NCI-H748 treated with DMSO at 0.1 percent for 48 hours (cell line): ENCODE measurements at places on chromosomes 11 and 22.

DNA sequence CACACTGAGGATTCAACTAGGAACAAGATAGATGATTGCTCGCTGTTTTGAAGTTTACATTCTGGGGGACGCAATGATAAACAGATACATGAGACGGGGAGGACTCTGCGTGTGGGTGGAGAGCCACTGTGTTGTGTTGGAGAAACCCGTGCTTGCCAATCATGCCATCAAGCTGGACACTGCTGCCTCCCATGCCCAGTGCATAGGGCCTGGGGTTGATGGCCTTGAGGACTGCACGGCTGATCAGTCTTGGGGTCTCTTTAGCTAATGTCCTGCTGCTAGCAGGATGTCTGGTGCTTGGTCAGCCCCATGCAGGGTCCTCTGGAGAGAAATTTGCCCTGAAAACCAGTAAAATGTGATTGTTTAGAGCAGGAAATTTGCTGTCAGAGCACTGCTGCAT is 221.2 kb upstream of the B3GAT1 start:
- no peak for DNase-seq

DNA sequence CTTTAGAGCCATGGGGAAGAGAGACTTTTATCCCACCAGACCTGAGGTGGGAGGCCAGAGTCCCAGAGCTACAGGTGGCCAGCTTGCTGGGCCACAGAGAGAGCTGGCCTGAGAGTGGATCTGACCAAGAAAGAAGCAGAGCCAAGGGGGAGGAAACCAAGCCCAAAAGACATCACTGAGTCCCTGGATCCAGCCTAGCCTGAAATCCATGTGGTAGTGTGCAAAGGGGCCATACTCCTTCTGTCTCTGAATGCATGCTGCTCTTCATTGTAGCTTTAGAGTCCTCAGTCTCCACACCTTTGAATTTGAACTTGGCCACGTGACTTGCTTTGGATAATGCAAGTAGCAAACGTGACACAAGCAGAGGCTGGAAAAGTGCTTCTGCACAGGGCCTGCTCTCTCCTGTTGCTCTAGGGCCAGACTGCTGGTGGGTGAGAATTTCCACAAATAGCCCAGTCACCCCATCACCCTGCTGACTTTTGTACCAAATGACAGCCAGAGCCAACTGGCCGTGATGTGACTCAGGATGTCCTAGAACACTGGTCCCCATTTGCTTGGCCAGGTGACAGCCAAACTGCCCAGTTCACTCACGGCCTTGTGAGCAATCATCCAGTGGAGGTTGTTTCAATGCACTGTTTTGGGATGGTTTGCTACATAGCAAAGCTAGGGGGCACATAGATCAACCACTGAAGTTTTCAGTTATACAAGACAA is 93.6 kb downstream of the DHCR7 start:
- DNase-seq: no peak

DNA sequence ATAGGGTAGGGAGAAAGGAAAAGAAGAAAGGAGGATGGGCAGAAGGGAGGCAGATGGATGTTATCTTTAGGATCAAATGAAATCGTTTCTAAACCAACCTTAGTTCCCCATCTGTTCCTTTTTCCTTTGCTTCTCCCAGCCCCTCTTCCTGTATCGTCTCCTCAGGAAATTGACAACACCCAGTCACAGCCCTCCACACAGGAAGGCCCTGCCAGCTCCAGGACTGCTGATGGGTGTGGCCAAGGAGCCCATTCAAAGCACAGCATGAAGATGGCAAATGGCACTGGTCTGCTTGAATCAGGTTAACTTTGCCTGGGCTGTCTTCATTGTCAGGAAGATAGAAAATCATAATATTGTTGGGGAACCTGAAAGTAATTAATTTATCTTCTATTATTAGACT is 164.8 kb downstream of the C11orf87 start:
- no peak for DNase-seq

GRCh38 chr22:30397656-30398635 is 1.1 kb downstream of the SEC14L2 start:
- DNase-seq: no peak

GRCh38 chr22:31537019-31537535 is 40.7 kb downstream of the SFI1 start:
- DNase-seq: no peak

- DNase-seq: no peak
Observed at GRCh38 chr11:65870706-65871681, 1.6 kb downstream of the EFEMP2 start.

GRCh38 chr22:39718921-39719475 is 148.4 kb downstream of the CACNA1I start:
- no peak for DNase-seq

GRCh38 chr22:44392446-44392921 is 79.7 kb upstream of the SHISAL1 start:
- no peak for DNase-seq

DNA sequence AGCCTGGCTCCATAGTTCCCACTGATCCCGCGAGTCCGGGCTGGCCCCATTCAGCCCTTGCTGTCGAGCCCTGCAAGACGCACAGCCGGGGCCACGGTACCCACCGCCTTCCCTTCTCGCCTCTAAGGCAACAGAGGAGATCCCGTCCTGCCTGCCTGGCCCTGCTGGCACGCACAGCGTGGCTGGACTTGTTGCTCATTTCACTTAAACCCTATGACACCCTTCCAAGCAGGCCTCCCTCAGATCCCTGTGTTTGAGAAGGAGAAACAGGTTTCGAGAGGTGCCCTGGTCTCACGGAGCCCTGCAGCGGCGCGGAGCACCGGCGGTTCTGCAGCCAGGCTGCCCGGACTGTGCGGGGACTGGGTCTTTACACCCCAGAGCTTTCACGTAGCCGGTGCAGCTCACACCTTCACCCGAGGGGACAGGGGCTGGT is 1048.4 kb downstream of the BRD1 start:
- no peak for DNase-seq

- DNase-seq: no peak
Observed at GRCh38 chr11:64894812-64895452, 16.5 kb upstream of the EHD1 start.

DNA sequence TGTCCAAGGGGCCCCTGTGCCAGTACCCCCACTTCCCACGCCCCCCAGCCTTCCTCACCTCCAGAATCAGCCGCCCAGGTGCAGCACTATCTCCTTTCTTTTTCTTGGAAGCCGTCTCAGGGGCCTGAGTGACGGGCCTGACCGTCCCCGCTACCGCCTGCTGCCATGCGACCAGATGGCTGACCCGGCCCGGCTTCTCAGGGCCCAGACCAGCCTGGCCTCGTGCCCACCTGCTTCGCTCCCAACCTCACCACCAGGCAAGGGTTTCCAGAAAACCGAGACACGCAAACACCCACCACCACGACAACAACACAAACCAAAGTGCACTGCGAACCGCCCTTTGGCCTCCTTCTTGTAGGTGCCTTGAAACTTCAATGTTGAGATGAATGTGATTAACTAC is 39.1 kb downstream of the MACROD1 start:
- DNase-seq: no peak

GRCh38 chr11:2901196-2901796 is 15.7 kb upstream of the CDKN1C start:
- no peak for DNase-seq

DNA sequence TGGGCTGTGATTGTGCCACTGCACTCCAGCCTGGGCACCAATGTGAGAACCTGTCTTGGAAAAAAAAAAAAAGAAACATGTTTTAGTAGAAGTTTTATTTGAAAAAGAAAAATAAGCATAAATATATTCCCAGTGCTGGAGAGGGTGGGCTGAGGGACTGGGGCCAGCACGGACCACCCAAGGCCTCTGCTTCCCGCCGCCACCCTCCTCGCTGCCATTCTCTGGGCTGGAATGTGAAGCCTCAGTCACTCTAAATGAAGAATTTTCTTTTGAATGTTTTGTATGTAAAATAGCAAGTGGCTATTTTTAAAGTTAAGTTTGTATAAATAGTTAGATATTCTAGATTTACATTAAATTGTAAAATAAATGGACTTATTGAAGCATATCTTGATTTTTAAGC is 5.1 kb upstream of the TRMU start:
- DNase-seq: no peak

DNA sequence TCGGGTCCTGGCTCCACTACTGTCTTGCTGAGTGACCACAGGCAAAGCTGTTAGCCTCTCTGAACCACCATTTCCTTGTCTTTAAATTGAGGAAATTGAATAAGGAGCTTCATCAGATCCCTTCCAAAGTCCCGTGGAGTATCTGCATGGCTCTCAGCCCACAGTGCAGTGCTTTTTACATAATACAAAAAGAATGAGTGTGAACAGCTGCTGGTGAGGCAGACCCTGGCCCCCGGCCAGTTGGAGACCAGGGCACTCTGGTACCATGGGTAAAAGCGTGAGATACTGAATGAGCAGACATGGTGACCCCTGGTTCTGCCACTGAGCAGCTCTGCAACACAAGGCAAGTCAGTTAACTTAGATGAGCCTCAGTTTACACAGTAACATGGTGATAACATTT is 86.8 kb downstream of the GALNT18 start:
- DNase-seq: no peak

GRCh38 chr22:44567846-44568493 is 69.9 kb upstream of the RTL6 start:
- peak; percentile 19 for DNase-seq

DNA sequence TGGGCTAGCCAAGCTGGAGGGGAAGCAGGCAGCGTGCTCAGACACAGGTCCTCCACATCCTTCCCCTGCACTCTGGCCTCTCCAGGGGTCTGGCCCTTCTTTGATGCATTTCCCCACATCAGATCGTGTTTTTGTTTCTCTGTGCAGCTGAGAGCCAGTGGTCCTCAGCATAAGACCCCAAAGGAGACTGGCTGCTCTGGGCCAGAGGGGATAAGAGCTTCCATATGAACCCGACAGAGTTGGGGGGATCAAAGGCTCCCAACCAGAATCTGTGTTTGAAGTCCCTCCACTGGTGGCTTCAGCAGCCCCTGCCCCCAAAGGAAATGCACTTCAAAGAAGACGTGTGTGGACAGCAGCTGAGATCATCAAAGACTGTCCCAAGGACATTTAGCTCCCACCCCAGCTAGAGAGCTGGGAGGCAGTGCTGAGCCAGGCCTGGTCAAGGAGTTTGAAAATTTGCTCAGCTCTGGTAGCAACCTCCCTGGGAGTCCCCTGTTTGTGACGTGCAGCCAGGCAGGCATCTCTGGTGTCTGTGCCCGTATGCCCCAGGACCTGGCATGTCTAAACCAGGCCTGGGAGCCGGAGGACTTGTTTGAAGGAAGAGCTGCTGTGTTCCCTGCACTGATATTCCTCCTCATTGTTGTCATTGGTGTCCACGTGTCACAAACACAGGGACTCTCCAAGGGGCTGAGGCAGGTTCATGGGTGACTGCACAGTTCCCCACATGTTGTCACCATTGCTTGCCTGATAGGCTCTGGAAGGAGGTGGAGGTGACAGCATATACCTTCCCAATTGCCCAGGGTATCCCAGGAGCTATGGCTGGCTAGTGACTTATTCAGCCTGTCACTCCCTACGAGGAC is 99.0 kb downstream of the AMOTL1 start:
- no peak for DNase-seq

DNA sequence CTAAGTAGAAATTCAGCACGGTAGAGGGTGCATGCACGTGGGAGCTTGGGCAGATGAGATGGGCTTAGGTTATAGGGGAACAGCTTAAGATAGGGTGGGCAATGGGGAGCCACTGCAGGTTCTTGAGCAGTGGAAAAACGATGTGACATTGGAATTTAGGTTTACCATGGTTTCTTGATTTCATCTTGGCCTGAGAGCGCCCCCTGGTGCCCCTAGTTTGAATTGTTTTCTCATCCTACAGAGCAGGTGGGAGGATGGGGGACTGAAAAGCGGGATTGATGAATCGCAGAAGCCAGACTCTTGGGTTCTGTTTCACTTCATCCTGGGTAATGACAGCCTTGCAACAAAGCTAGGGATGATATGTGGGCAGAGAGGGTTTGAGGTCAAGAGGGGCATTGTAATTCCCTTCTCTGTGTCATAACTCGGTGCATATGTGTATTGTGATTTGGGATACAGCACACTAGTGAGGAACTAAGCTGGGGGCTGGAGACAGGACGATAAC is 6.7 kb upstream of the MCAM start:
- DNase-seq: peak; percentile 54

DNA sequence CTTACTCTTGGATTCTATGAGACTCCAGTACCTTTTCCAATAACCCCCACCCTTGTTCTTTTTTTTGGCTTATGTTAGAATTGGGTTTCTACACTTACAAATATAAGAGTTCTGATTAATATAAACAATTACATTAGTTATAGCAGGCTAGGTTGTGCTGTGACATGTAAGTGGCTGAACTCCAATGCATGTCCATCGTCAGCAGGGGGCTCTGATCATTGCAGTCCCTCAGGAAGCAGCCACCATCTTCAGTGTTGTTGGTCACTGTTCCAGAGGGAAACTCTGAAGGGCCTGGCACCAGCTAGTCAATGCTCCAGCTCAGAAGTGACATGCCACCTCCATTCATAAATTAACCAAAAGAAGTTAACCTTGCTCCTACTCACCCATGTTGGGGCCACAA is 5.6 kb downstream of the LIPT2 start:
- no peak for DNase-seq

DNA sequence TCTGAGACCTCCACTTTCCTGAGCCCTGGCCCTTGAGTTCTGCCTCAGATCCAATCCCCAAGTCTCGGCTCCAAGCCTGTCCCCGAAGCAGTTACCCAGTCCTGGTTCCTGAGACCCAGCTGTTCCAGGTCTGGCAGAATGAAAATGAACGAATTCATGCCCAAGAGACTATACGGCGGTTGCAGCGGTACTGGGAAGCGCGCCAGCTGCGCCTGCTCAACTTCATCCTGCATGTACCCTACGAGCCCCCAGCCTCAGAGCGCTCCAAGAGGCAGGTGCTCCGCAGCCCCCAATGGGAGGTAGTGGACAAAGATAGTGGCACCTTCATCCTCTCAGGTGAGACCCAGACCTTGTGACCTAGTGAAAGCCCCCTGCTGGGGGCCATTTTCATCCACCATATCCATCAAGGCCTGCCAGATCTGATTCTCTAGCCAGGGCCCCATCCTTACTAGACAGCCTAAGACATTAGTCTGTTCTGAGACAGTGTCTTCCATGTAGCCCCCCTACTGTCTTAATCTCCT is 42.7 kb downstream of the DNHD1 start:
- DNase-seq: no peak

GRCh38 chr22:39408807-39409206 is 9.2 kb downstream of the TAB1 start:
- no peak for DNase-seq

DNA sequence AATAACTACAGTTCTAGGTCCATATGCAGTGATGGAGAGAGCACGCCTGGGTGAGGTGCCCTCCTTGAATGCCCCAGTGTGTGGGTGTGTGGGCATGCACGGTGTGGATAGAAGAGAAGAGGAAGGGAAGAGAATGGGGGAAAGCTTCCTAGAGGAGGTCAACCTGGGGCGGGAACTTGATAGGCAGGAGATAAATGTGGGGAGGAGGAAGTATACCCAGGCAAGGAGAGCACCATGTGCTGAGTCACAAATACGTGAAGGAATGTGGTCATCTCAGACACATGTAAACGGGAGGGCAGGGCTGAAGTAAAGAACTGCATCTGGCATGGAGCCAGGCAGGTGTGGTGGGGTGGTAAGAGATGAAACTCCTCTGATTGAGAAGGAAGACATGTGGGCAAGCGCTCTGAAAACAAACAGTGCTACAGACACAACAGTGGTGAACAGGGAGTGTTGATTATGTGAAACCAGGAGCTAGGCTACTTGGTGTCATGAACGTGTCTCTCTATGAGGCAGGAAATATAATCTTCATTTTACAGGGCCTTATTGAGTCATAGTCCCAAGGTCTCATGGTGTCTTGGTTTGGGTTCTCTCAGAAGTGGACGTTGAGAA is 61.5 kb upstream of the EED start:
- DNase-seq: no peak

- DNase-seq: no peak
Observed at GRCh38 chr11:102367364-102367763, 20.4 kb downstream of the BIRC2 start.

GRCh38 chr11:20008871-20009644 is 151.2 kb downstream of the DBX1 start:
- no peak for DNase-seq
